Hindlimb muscle (tissue), 1 donor: ENCODE measurements at places on chromosomes 16 and 17.
A peak's percentile ranks its signal among the peaks of the same experiment; 100 is the strongest.

DNA sequence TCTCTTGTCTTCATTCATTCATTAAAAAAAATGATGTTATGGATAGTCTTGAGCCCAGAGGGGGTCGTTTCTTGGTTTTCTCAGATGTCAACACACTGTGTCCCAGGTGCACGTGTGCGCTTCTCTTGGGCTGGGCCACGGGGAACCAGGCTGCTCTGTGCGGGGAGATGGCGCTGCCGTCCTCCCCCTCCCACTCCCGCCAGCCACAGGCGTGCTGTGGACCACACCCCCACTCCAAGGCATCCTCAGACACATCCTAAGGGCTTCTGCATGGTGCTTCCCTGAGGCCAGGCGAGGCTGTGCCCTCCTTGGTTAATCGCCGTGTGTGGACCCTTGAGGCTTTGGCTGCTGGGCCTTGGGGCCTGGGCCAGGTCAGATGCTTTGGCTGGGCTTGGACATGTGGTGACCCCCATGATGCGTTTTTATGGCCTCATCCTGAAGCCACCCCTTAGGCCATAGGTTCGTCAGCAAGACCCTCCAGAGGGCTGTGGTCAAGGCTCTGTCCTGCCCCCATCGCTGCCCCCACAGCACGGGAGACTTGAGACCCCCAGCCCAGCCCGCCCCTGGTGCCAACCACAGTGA is 245.7 kb upstream of the CIBAR2 start:
- DNase-seq = no peak

GRCh38 chr16:57186872-57187854 is 1.0 kb downstream of the RSPRY1 start:
- DNase-seq = peak; percentile 63

DNA sequence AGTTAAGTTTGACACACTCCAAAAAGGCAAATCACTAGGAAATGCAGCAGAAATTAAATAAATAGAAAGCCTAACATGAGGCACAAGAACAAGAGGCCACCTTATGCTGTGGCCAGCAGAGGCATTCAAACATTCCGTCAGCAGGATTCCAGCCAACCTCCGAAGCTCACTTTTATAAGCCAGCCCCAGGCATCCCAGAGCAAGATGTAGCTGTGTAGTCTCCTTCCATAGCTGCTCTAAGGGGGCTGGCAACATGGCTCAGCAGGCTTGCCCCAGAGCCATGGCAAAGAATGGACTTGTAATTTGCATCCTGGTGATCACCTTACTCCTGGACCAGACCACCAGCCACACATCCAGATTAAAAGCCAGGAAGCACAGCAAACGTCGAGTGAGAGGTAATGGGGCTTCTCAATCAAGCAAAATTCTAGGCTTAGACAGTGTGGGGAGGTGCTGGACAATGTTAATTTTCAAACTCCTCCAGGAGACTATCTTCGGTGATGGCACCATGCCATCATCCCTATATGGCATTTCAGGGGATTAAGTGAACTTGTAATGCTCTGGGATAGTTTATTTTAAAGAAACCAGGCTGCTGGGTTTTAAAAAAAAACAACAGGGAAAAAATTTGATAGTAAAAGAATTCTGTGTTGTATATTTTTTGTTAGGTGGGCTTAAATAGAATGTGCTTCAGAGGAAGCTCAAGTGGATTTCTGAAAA is at the start of gene CLEC3A:
Gene CLEC3A, plus strand, starts transcription at position 202 of the 714 bp plus-strand sequence. Its CDS starts 79 bp downstream, at position 281.
- no peak for DNase-seq

- DNase-seq = no peak
Measured at GRCh38 chr17:45050481-45051059, 862 bp downstream of the DCAKD start.

DNA sequence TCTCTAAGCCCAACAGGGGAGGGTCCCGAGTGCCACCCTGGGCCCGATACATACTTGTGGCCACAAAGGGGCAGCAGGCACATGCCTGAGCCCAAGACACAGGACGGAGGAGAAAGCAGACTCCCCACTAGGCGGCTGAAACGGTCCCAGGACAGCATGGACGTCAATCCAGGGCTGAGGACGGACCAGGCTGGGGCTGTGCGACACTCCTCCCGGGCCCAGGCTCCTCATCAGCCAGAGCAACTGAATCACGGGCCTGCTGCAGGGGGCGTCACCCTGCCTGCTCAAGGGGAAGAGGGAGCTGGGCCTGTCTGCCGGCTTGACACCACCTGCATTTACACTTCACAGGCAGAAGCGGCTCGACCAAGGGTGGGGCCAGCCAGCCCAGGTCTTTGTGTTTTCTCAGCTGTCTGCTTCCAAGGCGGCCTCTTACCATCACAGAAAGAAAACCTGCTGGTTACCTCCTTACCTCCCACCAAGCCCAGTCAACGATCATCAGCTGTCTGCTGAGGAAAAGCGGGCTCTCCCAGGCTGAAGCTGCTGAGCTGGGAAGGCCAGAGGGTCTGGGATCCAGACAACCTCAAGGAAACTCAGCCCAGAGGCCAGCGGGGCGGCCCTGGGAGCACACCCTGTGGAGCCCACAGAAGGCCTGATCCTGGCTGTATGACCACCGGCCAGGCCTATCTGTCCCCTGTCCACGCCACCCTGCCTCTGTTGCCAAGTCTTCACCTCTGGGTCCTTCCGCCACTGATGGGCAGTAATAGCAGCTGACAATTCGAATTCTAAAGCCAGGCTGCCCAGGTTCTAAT is 26.4 kb downstream of the KIFC3 start:
- DNase-seq = no peak

GRCh38 chr17:36837195-36837938 is 99.9 kb upstream of the LHX1 start:
- no peak for DNase-seq

DNA sequence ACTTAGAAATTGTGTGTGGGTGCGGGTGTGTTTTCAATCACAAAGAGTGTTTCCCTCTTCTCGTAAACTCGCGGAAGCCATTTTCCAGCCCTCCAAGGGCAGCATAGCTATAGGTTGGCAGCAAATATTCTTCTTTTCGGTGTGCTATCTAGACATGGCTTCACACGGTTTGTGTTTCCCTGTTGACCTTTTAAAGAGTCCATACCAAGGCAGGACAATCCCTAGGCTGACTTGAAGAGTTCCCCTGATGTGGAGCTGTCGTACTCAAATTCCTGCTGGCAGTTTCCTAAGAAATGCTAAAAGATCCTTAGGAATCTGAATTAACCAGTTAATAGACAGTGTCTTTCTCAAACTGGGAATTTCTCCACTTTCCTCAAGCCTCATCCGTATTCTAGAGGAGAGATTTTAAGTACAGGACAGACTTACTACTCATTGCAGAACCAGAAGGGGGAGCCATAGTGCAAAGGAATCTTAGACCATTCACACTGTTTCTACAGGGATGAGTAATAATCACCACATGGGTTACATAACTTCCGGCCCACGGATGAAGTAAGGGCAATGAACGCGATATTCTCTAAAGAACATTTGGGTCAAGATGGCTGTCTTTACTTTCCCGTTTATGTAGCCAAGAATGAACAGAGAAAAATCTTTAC is 288.6 kb upstream of the ELAC2 start:
- peak; percentile 9 for DNase-seq

DNA sequence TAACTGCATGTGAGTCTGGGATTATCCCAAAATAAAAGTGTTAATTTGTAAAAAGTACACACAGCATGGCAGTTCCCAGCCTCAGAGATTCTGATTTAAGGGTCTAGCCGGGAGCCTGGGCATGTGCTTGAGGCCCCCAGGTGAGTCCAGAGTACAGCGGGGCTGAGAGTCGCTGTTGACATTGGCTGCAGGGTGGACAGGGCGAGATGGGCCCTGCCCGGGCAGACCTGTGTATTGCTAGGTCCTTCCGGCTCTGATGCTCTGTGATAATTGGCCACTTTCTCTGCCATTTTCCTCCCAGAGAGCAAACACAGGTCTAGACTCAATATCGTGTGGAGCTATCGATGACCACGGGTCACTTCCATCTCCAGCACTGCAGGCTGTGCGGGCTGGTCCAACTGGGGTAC is 73.6 kb downstream of the ABCC6 start:
- DNase-seq = no peak

- no peak for DNase-seq
Measured at GRCh38 chr17:32664936-32665583, 178.3 kb downstream of the CDK5R1 start.

GRCh38 chr17:41492771-41493170 is 3.1 kb upstream of the KRT36 start:
- no peak for DNase-seq

DNA sequence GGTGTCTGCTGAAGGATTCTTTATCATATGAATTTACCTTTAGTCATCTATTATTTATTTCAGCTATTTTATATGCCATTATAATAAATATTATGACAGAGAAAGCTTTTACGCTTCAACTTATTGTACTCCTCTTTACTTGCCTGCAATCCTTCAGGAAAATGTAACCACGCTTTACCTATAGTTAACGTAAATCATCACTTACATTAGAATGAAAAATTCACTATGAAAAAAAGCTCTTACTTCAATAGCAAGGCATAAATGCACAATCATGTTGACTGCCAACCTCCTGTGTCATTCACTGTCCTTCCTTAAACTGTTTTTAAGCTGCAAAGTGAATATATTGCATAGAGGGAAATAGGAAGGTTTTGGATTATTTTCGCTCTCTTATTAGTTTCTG is 277.9 kb downstream of the WWOX start:
- no peak for DNase-seq

- DNase-seq = no peak
Measured at GRCh38 chr17:50182783-50183420, 17.1 kb downstream of the SGCA start.

DNA sequence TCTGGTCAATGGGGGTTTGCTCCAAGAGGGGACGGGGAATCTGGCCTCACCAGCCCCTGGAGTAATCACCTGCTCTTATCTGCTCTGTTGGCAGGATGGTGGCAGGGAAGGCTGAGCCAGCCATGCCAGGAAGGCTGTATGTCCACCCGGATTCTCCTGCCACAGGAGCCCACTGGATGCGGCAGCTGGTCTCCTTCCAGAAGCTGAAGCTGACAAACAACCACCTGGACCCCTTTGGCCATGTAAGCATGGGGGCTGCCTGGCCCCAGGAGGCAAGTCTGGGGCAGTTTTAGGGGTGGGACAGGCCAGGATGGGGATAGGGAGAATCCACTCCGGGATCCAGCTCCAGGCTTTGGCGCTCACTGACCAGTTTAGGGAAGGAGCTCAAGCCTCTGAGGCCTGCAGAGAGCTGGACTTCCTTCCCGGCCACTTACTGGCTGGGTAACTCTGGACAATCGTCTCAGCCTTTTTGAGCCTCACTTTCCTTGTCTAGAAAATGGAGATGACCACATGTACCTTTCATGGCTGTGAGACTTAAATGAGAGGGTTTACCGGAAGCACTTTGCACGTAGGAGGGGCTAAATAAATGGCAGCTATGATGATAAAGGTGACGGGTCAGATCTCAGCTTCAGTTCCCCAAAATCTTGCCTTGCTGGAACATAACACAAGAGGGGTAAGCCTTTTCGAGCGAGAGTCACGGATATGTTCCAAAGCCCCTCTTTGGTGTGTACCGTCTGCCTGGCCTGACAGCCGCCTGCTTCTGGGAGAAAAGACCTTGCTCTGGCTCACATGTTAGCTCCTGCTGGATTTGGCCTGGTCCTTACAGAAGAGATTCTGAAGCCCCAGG is 15.4 kb downstream of the TBX4 start:
- DNase-seq = peak; percentile 63

DNA sequence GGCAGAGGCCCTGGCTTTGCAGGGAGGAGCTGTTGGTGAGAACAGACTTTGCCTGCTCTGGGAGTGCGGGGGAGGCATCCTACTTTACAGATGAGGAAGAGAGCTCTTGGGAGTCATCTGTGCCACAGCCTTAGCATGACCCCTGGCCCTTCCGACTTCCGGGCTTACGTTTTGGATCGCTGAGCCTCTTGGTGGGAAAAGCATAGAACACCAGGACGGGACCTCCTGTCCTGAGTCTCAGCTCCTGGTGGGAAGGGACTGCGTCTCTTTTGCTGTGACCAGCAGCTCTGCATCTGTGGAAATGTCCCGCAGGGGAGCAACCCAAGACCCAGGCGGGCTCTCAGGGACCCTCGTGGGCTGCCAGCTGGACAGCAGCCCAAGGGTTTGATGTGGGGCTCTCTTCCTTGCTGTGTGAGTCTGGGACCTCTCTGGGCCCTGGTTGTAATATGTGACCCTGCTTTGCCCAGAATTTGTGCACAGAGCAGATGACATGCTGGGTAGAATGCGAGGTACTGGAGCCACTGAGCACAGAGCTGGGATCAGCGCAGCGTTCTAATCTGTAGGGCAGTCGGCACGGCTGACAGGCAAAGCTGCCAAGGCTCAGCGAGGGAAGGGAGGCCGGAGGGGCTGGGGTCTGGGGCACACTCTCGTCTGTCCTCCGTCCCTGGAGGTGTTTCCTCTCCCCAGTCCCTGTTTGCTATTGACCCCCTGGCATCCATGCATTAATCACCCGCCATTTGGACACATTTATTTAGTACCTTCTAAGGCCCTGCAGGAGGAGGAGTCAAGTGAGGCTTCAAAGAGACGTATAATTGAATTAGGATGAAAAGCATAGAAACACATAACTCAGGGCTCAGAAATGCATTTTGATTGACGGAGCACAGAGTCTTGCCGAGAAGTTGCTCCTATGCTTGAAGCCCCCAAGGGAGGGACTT is 64.0 kb downstream of the NT5M start:
- DNase-seq = no peak

DNA sequence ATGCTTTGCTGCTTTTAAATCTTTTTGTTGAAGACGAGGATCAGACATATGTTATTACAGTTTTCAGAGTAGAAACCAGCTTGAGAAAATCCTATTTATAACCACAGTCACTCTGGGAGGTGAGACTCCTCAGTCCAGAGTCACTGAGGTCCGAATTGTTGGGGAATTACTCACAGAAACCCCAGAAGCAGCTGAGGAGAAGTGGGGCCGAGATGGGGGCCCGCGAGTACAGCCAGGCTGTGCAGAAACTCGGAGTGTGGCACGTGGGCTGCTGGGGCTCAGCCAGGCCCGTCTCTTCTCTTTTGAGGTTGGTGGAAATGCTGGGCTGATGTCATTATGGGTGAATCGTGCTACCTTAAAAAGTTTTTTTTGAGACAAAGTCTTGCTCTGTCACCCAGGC is 14.4 kb upstream of the GNG13 start:
- no peak for DNase-seq

GRCh38 chr17:2635675-2636074 is 42.2 kb downstream of the PAFAH1B1 start:
- no peak for DNase-seq

- peak; percentile 15 for DNase-seq
Measured at GRCh38 chr17:34499576-34499975, 79.8 kb upstream of the TMEM132E start.

DNA sequence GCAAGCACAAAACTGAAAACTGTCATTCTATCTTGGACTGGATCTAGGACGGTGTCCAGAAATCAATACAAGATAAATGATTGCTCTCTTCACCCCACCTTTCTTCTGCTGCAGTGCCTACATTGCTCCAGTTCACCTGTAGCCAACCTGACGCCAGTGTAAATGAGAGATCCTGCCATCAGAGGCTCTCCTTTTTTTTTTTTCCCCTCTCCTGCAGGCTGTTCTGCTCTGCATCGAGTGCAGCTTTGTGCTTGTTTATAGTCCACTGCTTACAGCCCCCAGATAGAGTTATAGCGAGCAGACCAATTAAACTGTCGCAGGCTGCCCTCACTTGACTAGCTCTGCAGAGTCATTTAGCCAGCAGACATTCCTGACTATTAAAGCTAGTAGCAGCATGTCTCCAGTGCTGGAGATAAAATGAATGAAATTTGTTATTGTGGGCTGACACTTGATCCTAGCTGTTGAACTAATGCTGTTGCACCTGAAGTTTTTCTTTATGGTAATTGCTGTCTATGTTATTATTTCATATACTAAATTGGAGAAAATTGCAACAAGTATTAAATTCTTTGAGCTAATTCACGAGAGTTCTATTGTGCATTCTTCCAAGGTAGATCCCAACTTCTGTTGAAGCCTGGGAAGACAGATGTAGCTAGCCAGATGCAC is 257.1 kb downstream of the FTO start:
- DNase-seq = no peak
